ENCODE measurements at places on chromosomes 7 and 10.

DNA sequence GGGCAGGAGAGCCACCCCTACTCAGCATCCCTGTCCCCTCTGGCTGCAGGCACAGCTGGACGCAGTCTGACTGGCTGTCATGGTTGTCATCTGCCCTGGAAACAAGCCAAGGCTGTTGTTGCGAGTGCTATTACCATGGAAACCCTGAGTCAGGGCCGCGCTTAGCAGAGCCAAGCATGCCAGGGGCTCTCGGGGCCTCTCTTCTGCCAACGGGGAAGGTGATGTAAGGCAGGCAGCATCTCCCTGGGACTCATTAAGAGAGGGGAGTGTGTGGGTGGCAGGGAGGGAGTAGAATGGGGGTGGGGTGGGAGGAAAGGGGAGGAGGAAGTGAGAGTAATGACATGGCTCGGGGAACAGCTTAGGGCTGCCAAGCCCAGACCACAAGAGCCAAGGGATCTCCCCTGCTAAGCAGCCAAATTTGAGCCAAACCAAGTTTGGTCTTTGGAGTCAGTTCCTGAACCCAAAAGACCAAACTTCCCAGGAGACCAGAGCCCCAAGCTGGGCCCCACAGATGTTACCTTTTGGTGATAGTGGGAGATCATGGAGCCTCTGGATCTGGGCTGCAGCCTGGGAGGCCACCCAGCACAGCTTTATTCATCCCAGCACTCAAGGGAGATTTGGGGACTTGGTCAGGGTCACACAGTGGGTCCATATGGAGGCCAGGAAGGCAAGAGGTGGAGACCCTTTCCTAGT is 67.6 kb downstream of the TMEM130 start:
- peak; percentile 72 for DNase-seq

GRCh38 chr7:1917221-1918062 is 247.4 kb downstream of the ELFN1 start:
- peak; percentile 60 for DNase-seq

- peak; percentile 60 for DNase-seq
These were observed 120.0 kb upstream of the EGFR start for GRCh38 chr7:54898659-54899340.

- peak; percentile 96 for DNase-seq
These were observed 7.1 kb downstream of the NUDT1 start for GRCh38 chr7:2248984-2249694.

DNA sequence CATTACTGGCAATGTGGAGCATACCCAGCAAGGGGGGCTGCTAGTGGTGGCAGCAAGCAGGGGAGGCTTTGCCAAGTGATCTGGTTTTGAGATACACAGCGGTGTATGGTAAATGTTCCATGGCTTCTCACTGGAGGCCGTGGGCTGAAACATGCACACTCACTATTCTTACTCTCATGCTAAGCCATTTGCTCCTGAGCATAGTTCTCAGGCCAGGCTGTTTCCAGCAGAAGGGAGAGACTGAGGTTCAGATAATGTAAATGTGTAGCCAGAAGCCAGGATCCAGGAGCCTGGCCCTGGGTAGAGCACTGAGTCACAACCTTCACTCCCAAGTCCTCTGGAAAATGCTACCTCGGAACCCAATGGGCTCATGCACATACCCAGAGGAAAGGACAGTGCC is 757.9 kb downstream of the GRID1 start:
- DNase-seq: no peak

GRCh38 chr10:12638103-12638502 is 288.8 kb downstream of the CAMK1D start:
- peak; percentile 23 for DNase-seq

DNA sequence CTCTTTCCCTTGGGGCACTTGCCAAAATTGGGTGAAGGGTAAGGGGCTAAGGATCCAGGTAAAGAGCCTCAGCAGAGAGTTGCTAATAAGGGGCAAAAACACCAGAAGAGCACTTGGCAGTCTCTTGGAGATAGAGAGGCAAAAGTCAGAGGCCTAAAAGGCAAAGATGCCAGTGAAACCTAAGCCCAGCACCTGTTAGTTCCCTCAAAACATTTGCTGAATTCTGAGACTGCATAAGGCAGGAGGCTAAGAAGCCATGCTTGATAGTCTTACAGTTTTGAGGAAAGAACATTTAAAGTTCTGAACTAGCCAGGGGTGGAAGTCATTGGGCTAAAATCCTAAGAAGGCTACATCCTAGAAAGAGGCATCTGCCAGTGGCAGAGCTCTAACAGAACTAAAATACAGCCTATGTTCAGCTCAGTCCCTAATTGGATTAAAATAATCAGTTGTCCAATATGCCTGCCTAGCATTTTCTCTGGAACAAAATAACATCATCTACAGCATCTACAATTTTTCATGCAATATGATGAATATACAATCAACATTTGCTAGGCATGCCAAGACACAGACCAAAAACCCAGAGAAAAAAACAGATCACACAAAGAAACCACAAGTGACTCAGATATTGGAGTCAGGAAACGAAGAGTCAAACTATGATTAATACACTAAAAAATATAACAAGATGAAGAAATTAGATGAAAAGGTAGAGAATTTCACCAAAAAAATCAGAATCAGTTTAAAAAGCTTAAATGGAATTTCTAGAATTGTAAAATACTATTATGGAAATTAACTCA is 7.7 kb downstream of the HTR7 start:
- peak; percentile 79 for DNase-seq

DNA sequence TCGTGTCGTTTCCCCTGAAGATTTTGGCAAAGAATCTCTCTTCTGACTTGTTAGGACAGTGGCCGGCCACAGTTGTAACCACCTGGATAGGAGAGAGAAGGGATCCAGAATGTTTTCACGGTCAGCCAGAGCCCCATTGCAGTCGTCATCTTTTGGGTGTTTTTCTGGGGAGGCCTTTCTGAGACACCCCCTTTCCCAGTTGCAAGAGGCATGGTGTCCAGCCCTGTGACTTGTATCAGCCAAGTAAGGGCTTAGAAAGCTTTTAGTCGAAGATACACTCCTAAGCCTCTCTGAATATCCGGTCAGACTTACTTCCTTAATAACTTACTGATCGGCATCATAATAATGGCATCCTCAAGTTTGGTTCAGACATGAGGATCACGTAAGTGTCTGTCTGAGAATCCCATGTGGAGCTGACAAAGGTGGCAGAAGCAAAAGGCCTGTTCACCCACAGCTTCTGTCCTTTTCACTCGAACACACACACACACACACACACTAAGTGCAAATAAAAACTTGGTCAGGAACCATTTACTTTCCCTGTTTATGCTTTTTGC is 435.7 kb upstream of the GALNT17 start:
- DNase-seq: peak; percentile 61

- DNase-seq: peak; percentile 33
These were observed 9.3 kb upstream of the CLEC5A start for GRCh38 chr7:141956084-141956483.

DNA sequence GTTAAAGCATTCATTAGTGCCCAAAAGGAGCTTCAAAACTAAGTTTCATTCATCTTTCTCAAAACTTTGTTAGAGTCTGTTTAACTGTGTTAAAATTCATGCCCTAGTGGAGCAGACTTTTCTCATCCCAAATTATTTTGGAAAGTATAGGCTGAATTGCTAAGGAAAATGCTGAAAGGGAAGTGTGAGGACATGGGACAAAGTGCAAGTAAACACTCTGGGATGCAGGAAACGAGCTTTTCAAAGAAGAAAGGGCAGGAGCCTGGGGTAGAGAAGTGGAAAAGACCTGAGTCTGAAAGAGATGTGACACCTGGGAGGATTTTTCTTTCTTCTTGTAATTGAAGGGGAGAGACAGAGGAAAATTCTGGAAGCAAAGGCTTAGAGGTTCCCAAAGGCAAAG is 93.1 kb upstream of the ANKRD1 start:
- no peak for DNase-seq

- no peak for DNase-seq
These were observed 55.7 kb upstream of the PRSS58 start for GRCh38 chr7:142313528-142313927.

GRCh38 chr7:150379441-150380379 is 580 bp downstream of the ZNF775 start:
- no peak for DNase-seq

DNA sequence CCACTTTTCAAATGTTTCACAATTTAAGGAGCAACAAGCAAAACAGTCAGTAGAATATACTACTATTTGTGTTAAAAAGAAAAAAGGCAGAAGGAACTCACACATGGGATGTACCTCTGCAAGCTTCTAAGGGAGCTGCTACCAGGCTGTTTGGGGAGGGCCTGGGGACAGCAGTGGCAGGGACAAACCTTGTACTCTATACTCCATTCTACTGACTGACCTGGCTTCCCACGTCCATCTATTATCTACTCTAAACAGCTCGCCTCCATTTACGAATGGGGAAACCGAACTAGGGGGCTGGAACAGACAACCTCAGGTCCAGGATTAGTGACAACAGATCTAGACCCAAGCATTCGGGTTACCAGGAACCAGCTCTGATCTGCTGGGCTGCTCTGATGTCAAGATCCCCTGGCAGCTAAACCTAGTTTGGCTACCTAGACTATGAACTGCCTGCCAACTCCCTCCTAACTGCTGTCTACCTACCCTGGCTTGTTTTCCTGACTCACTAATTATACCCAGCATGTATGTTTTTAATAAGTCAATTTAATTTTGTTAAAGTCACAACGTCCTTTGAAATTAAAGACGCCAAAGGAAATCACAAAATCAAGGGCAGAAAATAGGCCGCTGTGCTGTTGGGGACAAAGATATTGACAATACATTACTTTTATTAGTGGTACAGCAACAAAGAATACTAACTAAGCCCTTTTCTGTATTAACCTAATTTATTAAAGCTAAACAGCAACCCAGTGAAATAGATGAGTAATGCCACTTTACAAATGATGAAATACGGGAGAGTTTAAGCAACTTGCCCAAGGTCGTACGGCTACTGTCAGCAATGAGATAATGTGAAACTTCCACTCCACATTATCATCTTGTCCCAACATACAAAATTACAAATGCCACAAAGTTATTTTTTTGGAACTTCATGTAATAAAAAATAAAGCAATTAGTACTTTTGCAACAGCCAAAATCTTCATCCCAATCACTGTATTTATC is 5.3 kb downstream of the PSAP start:
- no peak for DNase-seq

- peak; percentile 78 for DNase-seq
These were observed 5.6 kb downstream of the AVL9 start for GRCh38 chr7:32500922-32501341.
